Osteoblast (primary cell): ENCODE measurements at places on chromosomes 12 and 14. TPM values are rescaled to one million over a fixed set of nuclear protein-coding genes. Genes with fewer than 3 reads are reported as not detected.

Gene NAB2
- total RNA-seq = 53.6 and 70.9 TPM in 2 replicates

Gene NKX2-1
- total RNA-seq = not detected in 2 replicates

Gene OTX2
- not detected in 2 replicates for total RNA-seq

Gene P2RX2
- total RNA-seq = not detected in 2 replicates

Gene FBRSL1
- total RNA-seq = 2.7 and 12.3 TPM in 2 replicates

Gene IL23A
- total RNA-seq = not detected in 2 replicates

Gene DDX47
- total RNA-seq = 60.8 and 63.6 TPM in 2 replicates

Gene MYF5
- total RNA-seq = not detected in 2 replicates

Gene SNRPF
- total RNA-seq = 6.2 and 6.8 TPM in 2 replicates

Gene SLCO1B1
- not detected in 2 replicates for total RNA-seq

Gene DIO3
- total RNA-seq = not detected in 2 replicates

Gene RPL10L
- not detected in 2 replicates for total RNA-seq

Gene CYP27B1
- total RNA-seq = 0.29 and 0.36 TPM in 2 replicates

Gene GPRC5A
- 2.7 and 4.7 TPM in 2 replicates for total RNA-seq

Gene CNTN1
- 0.29 and 0.36 TPM in 2 replicates for total RNA-seq

Gene DPF3
- total RNA-seq = 0.59 and 1.8 TPM in 2 replicates

Gene NFATC4
- total RNA-seq = 101 and 107 TPM in 2 replicates

Gene IFI27
- 80.7 and 87.8 TPM in 2 replicates for total RNA-seq

Gene AHNAK2
- total RNA-seq = 30.8 and 31.8 TPM in 2 replicates

Gene TMTC3
- 46.3 and 48.0 TPM in 2 replicates for total RNA-seq

Gene RGS6
- not detected in 2 replicates for total RNA-seq

Gene PLD4
- not detected in 2 replicates for total RNA-seq

Gene CHD8
- total RNA-seq = 55.4 and 66.3 TPM in 2 replicates

Gene UTP20
- 18.3 and 18.8 TPM in 2 replicates for total RNA-seq

Gene TBX3
- 11.9 and 14.1 TPM in 2 replicates for total RNA-seq

Gene IKBIP
- 47.4 and 57.8 TPM in 2 replicates for total RNA-seq

Gene OTUB2
- 1.2 and 1.4 TPM in 2 replicates for total RNA-seq

Gene KRT78
- not detected in 2 replicates for total RNA-seq

Gene FGF6
- not detected in 2 replicates for total RNA-seq

Gene NRL
- total RNA-seq = 1.5 and 1.8 TPM in 2 replicates
